ENCODE measurements at places on chromosomes 16 and 17.

DNA sequence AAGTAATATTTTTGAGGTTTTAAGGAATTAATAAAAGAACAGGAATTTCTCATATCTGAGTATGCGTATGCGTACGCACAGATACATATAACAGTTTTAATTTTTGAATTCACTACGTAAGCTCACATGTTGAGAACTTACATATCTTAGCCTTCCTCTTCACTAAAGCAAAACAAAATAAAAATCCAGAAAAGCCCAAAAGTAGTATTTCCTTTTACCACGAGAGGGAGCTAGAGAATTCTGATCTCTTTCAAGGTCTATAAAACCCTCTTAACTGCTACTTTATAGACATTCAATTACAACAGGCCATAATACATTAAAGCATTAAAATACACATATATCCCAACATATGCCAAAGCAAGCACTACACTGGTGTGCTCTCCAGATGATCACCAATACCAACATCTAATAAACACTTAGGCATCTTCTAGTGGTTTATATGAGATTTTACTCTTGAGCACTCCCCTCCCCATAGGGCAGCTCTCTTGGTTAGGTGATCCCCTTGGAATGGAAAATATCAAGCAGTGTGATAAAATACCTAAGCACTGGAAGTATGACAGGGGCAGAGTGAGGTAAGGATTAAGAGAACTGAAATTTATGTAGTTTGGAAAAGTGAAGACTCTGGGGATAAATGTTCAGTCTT, 94.0 kb downstream of the SKAP1 start:
- peak; percentile 38 for DNase-seq

DNA sequence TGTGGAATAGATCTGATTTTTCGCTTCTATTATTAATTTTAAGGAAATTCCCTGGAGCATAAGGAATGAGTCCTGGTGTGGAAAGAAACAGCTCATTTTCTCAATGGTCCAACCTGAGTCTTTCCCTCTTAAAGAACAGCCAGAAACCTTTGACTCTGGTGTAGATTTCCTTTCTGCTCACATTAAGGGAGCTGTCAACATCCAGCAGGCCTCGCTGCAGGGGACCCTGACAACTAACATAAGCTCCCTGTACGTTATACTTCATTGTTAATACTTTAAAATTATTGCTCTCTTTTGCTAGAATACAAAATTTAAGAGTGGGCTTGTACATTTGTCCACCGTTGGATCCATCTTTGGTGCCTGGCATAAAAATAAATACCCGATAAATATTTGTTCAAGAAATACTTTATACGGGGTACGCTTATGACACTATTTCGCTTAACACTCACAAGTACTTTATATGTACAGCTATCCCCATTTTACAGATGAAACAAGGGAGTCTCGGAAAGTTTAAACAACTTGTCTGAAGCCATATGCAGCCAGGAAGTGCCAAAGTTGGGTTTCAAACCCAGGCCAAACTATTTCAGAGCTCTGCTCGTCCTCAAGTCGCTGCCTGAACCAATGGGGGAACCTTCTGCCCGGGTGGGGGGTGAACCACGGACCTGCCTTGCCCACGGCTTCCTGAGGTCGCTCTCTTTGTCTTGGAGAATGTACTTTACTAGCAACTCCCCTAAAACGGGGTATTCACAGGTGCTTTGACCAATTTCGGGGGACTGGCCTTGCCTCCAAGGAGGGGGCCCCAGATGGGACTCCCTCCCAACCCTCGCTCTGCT, 611 bp downstream of the SMARCE1 start:
- no peak for DNase-seq

DNA sequence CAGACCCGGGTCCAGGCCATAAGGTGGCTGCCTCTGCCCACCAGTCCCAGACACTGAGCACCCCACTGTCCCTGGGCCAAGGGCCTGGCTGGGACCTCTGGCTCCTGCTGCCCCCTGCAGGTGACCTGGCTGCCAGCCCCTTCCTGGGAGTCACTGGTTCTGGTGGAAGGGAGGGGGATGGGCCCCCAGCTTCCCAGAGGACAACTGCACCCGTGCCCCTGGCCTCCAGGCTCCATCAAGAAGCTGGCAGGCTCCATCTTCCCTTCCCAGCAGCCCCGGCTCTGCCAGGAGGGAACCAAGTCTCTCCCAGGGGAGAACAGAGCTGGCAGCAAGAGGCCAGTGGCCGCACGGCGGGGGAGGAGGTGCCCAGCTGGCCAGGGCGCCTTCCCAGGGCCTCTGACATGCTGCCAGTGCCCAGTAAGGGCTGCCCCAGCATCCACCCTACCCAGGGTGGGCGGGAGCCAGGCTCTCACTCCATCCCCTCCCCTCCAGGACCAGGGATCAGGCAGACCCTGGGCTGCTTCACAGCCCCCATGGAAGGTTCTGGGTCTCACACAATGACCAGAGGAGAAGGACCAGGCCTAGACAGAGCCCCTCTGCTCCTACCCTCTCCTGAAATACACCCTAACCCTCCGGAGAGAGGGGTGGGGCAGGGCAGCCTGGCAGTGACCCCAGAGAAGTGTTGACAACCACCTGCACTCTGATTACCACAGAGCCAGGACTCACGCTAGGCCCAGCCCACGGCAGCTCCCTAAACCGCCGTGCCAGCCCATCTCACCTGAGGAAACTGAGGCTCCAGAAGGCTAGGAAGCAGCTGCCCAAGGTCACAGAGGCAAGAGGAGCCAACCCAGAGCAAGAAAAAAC, 3.6 kb downstream of the CLUH start:
- DNase-seq: no peak

DNA sequence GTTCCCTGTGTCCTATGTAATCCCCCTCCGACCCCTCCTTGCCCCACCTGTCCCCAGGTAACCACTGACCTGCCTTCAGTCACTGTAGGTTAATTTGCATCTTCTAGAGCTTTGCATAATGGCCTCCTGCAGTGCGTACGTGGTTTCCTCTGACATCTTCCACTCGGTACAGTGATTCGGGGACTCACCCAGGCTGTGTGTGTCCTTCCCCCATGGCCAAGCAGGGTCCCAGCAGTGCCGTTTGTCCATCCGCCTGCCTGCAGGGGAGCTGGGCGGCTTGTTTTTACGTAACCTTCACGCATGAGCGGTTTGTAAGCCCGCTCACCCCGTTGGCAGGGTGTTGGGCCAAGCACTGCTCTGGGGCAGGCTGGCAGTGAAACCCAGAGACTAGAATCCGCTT, 7.9 kb downstream of the MAPK8IP3 start:
- no peak for DNase-seq

DNA sequence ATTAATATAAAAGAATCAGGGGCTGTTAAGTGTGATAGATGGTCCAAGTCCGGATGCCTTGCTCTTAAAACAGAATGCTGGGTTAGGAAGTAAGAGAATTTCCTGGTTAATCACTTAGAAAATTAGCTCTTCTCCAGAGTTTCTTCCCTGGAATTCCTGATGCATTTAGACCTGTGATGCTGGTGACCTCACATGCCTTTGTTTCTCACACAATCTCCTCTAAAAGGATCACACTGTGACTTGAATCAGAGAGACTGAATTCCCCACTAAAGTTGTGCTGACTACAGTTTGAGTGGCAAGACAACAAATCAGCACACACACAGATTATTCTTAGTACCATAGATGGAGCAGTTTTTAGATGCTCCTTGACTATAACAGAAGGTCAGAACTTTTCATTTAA, 4.4 kb upstream of the RNF43 start:
- DNase-seq: no peak

DNA sequence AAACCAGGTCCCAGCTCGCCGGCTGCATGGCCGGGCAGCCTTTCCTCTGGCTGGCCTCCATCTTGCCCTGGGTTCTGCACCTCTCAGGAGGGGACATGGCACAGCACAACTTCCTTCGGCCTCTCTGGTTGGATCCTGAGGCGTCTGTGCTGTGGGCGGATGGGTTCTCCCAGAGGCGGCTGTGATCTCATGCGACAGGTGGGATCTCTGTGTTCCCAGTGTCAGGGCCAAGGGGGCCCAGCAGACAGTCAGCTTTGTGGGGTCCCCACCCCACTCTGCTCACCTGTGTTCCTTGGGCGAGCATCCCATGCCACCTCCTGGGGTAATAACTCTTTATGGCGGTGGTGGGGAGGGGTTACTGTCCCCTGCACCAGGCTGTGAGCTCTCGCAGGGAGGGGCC, 35.8 kb downstream of the FA2H start:
- no peak for DNase-seq

DNA sequence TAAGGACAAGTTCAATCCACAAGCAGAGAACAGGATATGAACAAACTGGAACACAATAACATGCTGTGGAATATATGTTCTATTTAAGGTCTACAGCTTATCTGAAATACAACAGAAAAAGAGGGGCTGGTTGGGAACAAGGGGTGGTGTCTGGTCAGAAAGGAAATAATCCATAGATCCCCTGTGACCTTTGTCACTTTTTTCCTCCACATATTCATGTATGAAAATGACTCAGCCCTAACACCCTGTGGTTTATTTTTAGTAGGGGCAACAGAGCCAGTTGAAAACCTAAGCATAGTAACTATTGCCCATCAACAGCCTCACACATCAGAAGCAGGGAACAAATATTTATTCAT, 12.3 kb upstream of the SPAG9 start:
- DNase-seq: no peak

DNA sequence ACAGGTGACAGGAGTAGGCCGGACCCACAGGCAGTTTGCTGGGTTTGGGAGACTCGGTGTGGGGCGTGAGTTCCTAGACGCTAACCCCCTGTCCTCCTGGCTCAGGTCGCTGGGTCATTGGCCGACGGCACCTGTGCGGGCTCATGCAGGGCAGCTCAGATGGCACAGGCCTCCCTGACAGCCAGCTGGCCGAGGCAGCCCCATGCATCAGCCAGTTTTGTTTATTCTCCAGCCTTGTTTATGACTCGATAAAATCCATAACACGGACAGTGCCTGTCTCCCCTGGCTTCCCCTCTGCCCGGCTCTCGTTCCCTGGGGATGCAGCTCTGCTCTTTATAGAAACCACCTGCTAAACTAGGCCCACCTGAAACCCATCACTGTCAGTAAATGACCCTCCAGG, 46.0 kb downstream of the SDK2 start:
- DNase-seq: no peak

DNA sequence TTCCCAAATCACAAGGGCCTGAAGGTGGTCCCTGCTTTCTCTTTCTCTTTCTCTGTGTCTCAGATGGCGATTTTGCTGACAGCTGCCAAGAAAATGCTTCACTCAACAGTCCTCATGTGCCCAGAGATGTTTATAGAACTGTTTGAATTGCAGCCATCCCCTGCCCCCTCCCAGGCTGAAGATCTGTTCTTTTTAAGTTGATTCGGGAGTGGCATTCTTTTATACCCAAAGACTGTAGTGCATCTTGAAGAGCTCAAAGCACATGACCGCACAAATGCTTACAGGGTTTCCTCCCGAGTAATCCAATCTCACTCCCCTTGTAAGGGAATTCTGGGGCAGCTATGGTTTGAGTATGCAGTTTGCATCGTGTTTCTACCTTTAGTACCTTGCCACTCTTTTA, 75.7 kb downstream of the SEC14L1 start:
- no peak for DNase-seq

DNA sequence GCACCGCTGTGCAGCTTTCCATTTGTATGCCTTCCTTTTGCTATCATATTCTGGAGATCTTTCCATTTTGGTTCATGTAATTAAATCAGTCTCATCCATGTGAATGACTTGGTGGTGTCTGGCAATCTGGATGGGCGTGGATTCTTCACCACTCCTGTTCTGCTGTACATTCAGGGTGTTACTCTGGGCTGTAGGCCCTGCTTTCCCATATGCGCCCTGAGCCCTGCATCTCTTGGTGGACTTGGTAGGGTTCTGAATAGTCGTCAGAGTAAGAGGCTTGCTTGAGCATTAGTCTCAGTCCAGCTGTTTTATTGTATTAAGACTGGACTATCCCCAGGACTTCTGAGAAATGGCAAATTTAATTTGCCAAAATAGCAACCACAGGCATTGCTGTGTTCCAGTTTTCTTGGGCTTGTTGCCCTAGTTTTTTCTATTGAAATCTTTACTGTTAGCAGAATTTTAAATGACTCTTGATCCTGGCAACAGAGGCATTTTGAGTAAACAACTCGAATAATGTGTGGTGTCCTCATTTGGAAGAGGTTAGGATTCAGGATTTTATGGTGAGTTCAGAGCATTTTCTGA, 14.9 kb downstream of the BANP start:
- no peak for DNase-seq

- DNase-seq: no peak
These were observed 37.7 kb downstream of the DNAH2 start for GRCh38 chr17:7755095-7755890.

GRCh38 chr16:9679213-9679767, 502.9 kb downstream of the GRIN2A start:
- DNase-seq: no peak

DNA sequence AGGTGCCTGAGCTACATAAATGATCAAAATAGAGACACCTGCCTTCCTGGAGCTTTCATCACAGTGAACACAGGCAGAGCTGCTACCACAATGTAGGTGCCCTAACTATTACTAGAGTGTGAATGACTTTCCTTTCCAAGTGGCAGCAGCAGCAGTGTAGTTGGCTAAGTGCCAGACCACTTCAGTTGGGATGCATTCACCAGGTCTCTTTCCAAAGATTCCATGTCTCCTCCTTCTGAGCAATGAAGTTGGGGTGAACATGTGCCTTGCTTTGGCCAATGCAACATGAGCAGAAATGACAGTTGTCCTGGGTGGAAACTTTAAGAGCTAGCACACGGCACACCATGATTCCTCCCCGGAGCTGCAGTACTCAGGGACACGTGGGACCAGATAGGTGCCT, 23.3 kb upstream of the CACNG4 start:
- no peak for DNase-seq

GRCh38 chr17:36723459-36724025, 122.2 kb downstream of the MRM1 start:
- DNase-seq: no peak

GRCh38 chr16:48330189-48330840, 54.9 kb downstream of the SIAH1 start:
- DNase-seq: no peak

- peak; percentile 74 for DNase-seq
These were observed 6.6 kb upstream of the ARMC5 start for GRCh38 chr16:31452631-31453106.

DNA sequence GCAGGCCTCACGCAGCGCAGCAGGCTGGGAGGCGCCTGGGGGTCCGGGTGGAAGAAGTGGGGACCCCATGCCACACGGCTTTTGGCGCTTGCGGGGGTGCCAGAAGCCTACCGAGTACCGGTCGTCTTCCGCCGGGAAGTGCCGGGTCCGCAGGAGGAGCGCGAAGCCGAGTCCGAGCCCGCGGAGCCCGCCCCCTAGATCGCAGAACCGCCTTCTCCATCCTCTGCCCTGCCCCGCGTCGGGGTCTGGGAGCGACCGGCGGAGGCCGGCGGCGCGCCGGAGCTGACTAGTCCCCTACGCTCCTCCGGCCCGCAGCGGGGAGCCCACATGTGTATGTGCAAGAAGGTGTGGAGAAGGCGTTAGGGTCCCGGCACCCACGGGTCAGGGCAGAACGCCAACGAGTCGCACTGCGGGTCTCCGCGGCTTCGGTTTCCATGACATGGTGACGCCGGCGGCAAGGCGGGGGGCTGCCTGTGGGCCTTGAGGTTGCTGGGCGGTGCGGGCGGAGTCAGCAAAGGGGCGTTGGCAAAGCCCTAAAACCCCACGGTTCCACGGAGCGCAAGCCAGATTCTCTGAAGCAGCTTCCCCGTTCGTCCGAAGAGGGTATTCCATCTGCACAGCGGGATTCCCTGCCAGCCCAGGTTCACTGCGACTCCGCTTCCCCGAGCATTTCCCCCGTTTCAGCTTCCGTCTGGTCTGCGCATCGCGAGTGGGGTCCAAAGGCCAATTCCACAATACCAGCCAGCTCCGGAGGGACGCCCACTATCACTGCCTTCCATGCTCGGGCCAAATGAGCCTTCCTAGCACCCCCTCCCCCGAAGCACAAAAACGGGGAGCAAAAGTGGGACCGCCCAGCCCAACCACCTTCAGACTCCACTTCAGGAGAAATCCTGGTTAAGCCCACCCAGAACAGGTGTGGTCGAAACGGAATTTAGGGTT, 2.3 kb upstream of the LHX1 start:
- DNase-seq: no peak

Measured in NT2/D1 (cell line).